ENCODE measurements at places on chromosomes 12 and 14. TPM values are rescaled to one million over a fixed set of nuclear protein-coding genes. Genes with fewer than 3 reads are reported as not detected.

- no peak overlapping the region for H3K4me3 ChIP-seq
- H3K27me3 ChIP-seq: no peaks in the 10 kb centered on the region
- H3K4me1 ChIP-seq: peaks cover 42% of the 10 kb centered on the region
- no peak for DNase-seq
- H3K36me3 ChIP-seq: no peaks in the 10 kb centered on the region
Observed at GRCh38 chr12:2291182-2291832, 238.5 kb downstream of the CACNA1C start.

The ACTN1 gene
- total RNA-seq: 166 TPM

GRCh38 chr12:110123919-110124268 is 263 bp upstream of the IFT81 start:
- H3K36me3 ChIP-seq: peaks cover 6% of the 10 kb centered on the region
- peak overlapping the region; percentile 54 for H3K4me3 ChIP-seq
- H3K27me3 ChIP-seq: peaks cover 8% of the 10 kb centered on the region
- peaks cover 25% of the 10 kb centered on the region for H3K4me1 ChIP-seq
- H3K27ac ChIP-seq: no peak overlapping the region

The PKP2 gene
- 69.5 TPM for total RNA-seq

The CCDC184 gene
- total RNA-seq: 1.7 TPM

The BBOF1 gene
- 8.4 TPM for total RNA-seq

DNA sequence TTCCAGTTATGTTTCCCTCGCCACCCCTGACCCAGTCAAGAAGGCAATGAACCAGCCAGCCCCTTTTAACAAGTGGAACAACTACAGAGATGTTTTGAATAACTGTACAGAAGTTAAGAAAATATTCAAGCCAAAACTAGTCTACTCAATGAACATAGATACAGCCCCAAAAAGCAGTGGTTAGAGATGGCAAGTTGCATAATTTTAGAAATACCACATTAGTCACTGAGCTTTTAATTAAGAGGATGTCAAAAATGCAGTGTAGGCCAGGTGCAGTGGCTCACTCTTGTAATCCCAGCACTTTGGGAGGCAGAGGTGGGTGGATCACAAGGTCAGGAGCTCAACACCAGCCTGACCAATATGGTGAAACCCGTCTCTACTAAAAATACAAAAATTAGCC is 27.2 kb downstream of the PROX2 start:
- H3K27ac ChIP-seq: no peak overlapping the region

The P2RX2 gene
- 8.6 TPM for total RNA-seq
